ENCODE measurements at places on chromosomes 16 and 17.

DNA sequence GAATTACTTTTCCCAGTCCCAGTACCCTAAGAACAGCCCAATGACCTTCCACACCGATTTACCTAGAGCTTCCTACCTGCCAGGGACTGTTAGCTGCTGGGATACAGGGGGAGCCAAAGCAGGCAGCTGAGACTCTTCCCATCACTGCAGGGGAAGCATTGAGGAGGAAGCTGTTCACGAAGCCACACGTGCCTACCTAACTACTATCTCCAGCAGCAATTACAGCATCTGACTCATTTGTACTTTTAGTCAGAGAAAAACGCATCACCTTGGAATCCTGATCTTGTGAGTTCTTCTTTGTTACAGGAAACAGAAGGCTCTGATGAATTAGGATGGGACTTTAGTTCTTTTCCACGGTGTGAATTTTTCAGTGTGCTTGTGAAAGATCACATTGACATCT lies 113.7 kb upstream of the DHX40 start:
- DNase-seq = no peak

- DNase-seq = no peak
These were observed 10.0 kb upstream of the ACSM1 start for GRCh38 chr16:20707461-20707860.

DNA sequence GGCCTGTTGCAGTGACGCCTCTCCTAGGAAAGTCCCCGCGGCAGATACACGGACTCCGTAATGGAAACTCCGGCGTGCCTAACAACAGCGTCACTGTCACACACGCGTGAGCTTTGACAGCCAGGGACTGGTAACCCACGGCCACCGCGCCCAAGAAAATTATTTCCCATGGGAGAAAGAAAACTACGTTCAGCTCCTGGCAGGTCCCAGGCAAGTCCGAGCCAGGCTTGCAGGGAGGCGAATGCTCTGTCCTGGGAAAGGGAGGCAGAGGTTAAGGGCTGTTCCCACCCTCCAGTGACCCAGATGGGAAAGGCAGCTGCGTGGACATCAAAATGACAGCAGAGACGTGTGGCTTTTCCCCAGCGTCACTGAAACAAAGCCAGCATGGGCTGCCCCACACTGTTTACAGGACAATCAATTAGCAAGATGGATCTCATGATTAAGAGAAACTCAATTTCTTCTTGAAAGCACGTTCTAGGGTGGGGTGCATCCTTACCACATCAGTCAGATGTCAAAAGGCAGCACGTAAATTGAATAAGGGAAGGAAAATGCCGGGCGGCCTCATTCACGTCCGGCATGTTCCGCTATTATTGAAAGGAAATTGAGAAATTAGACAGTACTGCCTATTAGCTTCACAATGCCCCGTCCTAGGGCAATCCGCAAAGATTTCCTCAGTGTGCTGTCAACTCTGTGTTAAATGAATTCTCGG lies 82.5 kb downstream of the NXN start:
- DNase-seq = no peak

- DNase-seq = no peak
These were observed 153.5 kb upstream of the CDC42EP4 start for GRCh38 chr17:73465130-73465952.

DNA sequence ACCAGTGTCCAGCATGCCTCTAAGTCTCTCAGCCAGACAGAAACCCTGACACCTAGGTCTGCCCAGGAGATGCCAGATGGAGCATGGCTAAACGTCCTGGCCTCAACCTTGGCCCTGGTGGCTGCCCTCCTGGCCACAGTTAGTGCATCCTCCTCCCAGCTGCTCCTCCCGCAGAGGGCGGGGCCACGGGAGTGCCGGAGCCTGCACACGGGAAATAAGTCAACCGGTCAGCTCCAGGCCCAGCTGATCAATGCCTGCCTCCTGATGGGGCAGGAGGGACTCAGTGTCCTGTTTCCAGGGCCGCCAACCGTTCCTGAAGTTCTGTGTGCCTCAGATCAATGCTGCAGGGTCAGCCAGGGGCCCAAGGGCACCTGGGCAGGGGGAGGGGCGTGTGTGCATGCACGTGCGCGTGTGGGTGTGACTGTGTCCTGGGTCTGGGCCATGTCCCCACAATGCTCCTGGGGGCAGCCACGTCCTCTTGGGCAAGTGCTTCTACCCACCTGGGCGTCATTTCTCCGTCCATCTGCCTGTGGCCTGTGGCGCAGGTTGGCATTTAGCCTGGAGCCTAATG lies 4.6 kb upstream of the KCNJ12 start:
- no peak for DNase-seq

GRCh38 chr16:30521873-30522641 lies 4.3 kb downstream of the ZNF768 start:
- no peak for DNase-seq

DNA sequence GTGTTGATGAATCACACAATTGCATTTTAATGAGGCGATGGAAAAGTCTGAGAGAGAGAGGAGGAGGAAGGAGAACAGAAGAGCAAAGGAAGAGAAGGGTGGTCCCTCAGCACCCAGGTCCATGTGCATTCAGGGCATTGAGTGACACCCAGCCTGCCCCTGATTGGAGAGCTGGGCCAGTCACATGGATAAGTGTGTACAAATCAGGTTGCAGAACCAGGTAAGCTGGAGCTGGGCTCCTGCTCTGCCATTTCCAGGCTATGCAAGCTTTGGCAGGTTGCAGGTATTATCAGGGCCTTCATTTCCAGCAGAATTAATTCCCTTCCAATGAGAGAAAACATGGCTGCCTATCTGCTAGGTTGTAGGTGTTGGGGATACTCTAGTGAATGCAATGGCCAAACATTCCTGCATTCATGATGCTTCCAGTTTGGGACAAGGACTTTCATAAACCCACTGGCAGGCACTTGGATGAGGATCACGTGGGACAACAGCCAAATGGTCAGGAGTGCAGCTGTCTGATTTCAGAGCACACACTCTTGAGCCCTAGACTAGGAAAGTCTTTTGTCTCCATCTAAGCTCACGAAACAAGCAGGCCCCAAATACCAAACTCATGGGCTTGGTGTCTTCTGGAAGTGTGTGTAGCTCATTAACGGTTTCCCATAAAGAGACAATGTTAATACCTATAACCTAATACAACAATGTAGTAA lies 577.9 kb upstream of the CDH5 start:
- DNase-seq = no peak

All from effector CD8-positive, alpha-beta T cell (primary cell).